ENCODE measurements at places on chromosomes 11 and 22.

DNA sequence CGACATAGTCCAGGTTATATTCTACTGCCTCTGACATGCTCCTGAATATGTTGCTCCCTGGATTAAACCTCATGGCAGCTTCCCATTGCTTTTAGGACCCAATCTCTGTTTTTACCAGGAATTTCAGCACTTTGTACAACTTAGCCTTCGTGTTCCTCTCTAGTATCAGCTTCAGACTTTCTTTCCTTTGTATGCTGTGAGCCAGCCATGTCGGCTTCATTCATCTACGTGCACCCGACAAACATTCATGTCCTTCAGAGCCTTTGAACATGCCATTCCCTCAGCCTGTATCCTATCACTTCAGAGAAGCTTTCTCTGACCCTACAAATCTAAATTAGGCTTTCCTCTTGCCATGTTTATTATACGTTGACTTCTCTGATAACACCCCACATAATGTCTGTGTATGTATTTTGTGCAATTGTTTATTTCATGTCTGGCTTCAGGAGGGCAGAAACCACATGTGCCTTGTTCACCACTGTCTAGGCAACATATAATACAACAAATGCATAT lies 743.4 kb downstream of the OPCML start:
- no peak for DNase-seq

- no peak for DNase-seq
Measured at GRCh38 chr11:117059611-117060148, 38.5 kb downstream of the SIK3 start.

DNA sequence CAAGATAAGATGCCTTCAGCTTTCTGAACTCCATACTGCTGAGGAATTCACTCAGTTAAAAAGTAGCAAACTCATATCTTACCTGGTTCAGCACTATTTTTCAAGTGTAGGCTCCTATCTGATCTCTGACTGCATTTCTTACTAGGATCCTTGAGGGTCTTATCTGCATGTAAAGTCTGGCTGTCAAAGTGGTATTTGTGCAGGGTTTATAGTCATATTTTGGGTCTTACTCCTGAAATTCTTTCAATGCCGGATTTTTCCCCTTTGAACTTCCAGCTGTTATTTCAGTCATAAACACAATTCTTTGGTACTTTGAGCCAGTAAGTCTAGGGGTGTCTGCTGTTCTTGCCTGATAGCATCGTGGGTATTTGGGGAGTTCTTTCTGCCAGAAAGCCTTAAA lies 25.3 kb upstream of the NOX4 start:
- DNase-seq = no peak

- DNase-seq = peak; percentile 52
Measured at GRCh38 chr11:115085461-115086210, 407.3 kb downstream of the NXPE2 start.

DNA sequence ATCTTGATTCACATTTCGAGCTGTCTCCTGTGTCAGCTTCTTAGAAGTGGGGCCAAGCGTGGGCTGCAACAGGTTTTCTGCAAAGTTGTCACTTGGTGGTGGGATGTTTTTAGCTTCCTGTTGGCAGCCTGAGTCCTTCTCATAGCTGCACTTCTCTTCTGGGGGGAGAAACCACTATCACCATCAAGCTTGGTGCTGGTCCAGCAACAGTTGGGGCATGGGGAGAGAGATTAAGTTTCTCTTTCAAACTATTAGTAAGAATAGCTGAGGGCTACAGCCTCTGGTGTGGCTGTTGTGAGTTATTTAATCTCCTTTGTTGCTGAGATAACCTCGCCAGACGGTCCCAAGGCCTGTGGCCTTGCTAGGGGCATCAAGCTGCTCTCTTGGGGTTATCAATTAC lies 123.3 kb upstream of the CRYBB3 start:
- DNase-seq = no peak

DNA sequence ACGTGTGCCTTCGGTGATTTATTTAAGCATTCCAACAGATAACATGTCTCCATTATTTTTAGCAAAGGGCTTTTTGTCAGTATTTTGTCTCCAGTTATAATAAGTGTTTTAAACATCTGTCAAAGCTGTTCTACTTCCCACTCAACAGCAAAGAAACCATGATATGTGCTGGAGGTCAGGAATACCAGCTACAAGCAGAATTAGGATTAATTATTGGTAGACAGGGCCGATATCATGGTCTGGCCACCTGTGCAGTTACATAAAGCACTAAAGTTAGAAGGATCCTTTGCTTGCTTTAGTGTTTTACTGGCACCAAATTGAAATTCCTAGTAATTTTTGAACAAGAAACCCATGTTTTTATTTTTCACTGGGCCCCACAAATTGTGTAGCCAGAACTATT lies 591.3 kb upstream of the ARHGAP42 start:
- DNase-seq = no peak

GRCh38 chr11:75233754-75234172 lies 6.8 kb upstream of the TPBGL start:
- DNase-seq = no peak

DNA sequence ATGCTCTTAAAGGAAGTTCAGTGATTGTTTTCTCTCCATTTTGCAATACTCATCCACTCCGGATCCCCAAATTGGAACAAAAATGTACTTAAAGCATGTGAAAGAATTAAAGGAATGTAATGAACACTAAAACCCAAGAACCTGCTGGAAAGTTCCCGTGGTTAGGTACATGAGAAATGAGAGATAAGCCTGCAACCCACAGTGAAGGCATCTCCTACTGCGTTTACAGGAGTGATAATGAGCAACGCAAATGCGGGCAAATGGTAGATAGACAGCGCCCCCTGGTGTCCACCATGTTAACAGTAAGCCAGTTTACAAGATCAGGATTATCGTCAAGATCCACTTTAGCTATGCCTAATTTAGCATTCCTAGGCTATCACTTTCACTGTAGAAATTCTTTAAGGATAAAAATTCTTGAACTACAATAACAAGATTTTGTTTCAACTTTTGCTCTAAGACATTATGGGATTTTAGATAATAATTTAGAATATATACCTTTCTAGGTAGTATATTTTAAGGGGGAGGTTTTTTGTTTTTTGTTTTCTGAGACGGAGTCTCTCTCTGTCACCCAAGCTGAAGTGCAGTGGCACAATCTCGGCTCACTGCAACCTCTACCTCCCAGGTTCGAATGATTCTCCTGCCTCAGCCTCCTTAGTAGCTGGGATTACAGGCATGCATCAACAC lies 29.9 kb downstream of the ALG9 start:
- DNase-seq = peak; percentile 81

- no peak for DNase-seq
Measured at GRCh38 chr22:49780698-49781288, 46.9 kb downstream of the BRD1 start.

- no peak for DNase-seq
Measured at GRCh38 chr11:65210748-65211147, 29.0 kb downstream of the CAPN1 start.

- no peak for DNase-seq
Measured at GRCh38 chr11:36738292-36738861, 140.3 kb upstream of the RAG2 start.

GRCh38 chr11:8030526-8031247 lies 43.5 kb downstream of the EIF3F start:
- no peak for DNase-seq

DNA sequence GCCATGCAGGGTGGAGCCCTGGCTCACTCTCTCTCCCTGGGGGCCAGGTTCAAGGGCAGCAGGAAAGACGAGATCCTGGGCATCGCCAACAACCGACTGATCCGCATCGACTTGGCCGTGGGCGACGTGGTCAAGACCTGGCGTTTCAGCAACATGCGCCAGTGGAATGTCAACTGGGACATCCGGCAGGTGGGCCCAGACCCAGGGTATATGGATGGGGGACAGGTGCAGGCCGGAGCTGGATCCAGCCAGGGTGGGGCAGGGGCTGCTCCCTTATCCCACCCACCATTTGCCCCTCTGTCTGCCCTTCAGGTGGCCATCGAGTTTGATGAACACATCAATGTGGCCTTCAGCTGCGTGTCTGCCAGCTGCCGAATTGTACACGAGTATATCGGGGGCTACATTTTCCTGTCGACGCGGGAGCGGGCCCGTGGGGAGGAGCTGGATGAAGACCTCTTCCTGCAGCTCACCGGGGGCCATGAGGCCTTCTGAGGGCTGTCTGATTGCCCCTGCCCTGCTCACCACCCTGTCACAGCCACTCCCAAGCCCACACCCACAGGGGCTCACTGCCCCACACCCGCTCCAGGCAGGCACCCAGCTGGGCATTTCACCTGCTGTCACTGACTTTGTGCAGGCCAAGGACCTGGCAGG lies 2.9 kb downstream of the TRPT1 start:
- DNase-seq = no peak

GRCh38 chr11:2375341-2375853 lies 1.7 kb upstream of the CD81 start:
- no peak for DNase-seq

DNA sequence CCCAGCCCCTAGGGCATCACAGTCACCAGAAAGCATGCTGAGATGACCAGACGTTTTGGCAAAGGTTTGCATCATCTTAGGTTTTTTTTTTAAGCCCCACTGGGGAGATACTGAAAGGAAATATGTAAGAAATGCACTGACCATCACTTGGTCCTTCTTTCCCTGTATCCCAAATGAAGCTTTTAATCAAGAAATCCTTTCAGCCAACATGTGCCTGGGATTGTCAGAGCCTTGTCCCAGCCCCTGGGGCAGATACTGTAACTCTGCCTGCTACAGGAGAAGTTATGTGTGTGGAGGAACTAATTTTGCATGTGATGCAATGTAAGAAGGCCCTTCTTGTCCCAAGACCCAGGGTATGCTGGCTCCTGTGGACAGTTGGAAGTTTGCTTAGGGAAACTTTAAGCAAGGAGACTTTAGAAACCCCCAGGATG lies 65.6 kb downstream of the PPFIBP2 start:
- no peak for DNase-seq

DNA sequence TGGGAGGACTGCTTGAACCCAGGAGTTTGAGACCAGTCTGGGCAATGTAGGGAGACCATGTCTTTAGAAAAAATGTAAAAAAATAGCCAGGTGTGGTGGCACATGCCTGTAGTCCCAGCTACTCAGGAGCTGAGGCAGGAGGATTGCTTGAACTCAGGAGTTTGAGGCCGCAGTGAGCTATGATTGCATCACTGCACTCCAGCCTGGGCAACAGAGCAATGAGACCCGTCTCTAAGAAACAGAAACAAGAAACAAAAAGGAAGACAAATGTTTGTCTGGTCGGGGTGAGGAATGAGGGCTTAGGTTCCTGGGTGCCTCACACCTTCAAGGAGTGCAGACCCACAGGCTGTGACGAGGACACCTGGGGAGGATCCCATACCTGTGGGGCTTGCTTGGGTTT lies 191.9 kb downstream of the CEP164 start:
- DNase-seq = no peak

- peak; percentile 38 for DNase-seq
Measured at GRCh38 chr22:23862103-23862502, 4.4 kb downstream of the SLC2A11 start.

- no peak for DNase-seq
Measured at GRCh38 chr11:60125956-60126585, 37.6 kb downstream of the MS4A2 start.

DNA sequence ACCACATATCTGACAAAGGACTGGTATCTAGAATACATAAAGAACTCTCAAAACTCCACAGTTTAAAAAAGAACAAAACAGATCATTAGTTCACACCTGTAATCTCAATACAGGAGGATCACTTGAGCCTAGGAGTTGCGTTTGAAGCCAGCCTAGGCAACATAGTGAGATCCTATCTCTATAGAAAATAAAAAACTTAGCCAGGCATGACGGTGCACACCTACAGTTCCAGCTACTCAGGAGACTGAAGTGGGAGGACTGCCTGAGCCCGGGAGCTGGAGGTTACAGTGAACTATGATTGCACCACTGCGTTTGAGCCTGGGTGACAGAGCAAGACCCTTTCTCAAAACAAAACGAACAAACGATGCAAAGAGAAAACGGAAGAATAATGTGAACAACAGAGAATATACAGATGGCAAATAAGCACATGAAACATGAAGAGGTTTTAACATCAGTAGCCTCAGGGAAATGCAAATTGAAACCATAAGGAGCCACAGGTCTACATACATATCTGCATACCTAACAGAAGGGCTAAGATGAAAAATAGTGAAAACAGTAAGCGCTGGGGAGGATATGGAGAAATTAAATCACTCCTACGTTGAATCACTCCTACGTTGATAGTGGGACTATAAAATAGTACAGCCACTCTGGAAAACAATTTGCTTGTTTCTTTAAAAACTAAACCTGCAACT lies 70.7 kb downstream of the DGCR2 start:
- DNase-seq = no peak

DNA sequence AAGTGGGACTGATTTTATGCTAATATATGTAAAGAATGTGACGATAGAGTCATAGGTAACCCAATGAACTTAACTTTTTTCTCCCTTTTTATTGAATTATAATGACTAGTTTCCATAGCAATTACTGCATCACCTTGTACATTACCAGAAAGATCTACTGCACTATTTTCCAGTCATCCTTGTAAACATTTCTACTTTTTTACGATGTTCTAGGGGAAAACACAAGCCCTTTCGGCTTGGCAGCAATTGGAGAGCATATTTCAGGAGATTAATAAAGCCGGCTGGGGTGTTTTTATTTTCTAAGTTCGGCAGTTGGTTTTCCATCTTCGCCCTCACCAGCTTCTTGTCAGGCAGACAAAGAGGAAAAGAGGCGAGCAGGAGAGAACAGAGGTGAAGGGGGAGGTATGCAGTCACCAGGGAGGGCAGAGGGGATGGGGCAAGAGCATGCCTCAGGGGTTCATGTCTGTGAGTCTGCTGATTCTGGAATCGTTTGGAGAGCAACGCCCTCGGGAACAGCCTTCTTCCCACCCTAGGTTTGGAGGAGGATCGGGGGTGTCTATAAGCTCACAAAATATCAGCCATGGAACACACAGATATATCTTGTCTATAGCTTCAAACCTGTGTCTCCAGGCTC lies 476.4 kb downstream of the MIAT start:
- DNase-seq = no peak

DNA sequence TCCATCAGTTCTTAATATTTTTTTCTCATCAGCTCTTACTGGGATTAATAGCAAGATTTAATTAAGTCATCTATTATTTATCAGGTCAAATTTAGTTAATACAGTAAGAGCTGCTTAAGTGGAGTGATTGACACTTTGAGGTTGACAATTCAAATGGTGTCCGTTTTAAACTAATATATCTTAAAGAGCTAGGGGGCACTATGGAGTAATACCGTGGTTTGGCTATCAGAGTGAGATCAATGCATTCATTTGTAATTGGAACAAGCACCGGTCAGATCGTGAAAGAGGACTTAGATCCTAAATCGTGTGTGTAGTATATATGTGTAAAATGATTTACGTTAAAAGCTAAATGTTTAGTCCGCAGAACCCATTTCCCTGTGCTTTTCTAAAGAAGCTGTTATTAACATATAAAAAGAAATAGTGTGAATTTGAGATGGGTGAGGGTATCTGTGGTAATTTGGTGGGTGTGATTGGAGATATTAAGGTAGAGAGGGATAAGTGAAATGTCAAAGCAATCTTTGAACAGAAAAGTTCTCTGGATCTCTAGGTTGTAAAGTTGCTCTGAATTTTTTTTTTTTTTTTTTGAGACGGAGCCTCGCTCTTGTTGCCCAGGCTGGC lies 2.3 kb downstream of the SIK2 start:
- DNase-seq = peak; percentile 72
